Stimulated activated CD8-positive, alpha-beta memory T cell treated with anti-CD3 and anti-CD28 coated beads, Interleukin-15, amount 100 ng/mL, for 24 hours (primary cell): ENCODE measurements at places on chromosomes 1 and 21.

GRCh38 chr1:66557157-66557556 is 23.2 kb downstream of the SGIP1 start:
- no peak for DNase-seq

- DNase-seq, result no peak
Observed at GRCh38 chr1:151145304-151146071, 943 bp downstream of the SEMA6C start.

DNA sequence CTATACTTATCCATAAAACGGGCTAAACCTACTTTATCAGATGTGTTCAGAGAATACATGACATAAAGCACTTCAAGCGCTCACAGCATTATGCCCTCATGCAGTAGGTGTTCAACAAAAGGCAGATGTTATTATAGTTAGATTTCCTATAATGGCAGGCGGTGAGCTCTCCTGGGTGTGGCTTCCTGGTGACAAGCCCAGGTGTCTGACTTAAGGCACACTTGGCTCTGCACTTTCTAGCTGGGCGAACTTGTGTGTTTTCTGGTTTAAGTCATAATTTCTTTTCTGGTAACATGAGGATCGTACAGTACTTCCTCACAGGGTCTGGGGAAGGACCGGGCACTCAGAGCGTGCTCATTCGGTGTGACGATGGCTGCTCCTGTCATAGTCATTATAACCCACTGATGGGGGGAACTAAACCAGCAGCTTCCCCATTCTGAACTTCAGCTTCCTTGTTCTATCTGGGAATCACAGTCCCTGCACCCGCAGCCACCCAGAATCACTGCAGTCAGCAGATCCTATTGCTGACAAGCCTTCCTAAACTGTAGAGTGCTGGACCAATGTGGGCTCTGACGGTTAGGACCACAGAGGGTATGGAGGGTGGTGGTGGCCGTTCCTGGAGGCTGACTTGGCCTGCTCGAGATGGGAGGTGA is 52.8 kb downstream of the IGSF21 start:
- DNase-seq, result no peak

- no peak for DNase-seq
Observed at GRCh38 chr1:14983277-14983676, 170.3 kb upstream of the TMEM51 start.

- DNase-seq, result no peak
Observed at GRCh38 chr1:203695116-203695515, 68.5 kb downstream of the ATP2B4 start.

GRCh38 chr1:91803123-91803522 is 82.8 kb downstream of the TGFBR3 start:
- no peak for DNase-seq

DNA sequence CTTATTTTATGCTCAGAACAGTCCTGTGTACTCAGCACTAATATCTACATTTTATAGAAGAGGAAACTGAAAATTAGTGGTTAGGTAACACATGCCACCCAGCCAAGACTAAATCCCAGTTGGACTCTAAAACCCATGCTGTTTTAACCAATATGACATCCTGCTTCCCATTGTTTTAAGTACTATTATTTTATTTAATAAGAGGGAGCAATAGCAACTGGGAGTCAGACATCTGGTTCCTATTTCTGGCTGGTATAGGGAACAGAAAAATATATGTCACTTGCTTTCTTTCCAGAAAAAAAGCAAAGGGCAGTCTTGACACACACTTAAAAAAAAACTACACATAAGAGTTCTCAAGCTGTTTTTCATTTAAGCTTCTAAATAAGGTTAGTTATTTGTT is 11.9 kb downstream of the KLHL12 start:
- DNase-seq, result no peak

- no peak for DNase-seq
Observed at GRCh38 chr1:218365226-218365999, 20.3 kb downstream of the TGFB2 start.

GRCh38 chr1:221101807-221102605 is 222.8 kb downstream of the HLX start:
- no peak for DNase-seq

DNA sequence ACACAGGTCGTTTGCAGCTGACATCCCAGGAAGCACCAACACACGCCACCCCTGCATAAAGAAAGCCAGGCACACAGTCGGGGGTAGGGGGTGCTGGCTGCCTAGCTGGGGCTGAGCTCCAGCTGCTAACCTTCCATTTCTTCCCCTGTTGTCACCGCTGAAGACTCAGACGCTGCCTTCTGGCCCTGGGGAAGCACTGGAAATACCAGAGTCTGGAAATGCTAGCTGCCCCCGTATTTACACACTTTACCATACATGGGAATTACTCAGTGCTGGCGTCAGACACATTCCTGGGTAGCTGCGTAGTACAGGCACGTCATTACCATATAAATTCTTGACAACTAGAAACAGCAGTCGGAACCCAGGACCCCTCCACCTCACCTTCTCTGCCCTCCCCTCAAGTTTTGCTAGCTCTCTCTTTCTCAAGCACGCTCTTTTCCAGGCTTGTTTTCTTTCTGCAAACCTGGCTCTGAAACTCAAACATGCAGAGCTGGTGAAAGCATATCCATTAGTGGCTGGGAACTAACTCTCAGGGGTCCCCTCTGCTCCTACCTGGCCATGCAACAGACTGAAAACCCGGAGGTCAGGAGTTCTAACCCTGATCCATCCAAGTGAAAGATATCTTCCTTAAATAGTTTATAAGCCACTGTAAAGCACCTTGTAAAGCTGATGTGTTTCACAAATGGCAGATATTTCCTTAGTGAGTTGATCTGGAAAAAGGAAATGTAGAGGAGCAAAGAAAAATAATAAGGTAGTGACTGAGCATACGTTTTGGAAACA is 3.3 kb downstream of the CSRP1 start:
- no peak for DNase-seq

GRCh38 chr1:221631556-221631955 is 110.3 kb downstream of the DUSP10 start:
- no peak for DNase-seq

- no peak for DNase-seq
Observed at GRCh38 chr21:17352996-17353655, 159.7 kb upstream of the CXADR start.

DNA sequence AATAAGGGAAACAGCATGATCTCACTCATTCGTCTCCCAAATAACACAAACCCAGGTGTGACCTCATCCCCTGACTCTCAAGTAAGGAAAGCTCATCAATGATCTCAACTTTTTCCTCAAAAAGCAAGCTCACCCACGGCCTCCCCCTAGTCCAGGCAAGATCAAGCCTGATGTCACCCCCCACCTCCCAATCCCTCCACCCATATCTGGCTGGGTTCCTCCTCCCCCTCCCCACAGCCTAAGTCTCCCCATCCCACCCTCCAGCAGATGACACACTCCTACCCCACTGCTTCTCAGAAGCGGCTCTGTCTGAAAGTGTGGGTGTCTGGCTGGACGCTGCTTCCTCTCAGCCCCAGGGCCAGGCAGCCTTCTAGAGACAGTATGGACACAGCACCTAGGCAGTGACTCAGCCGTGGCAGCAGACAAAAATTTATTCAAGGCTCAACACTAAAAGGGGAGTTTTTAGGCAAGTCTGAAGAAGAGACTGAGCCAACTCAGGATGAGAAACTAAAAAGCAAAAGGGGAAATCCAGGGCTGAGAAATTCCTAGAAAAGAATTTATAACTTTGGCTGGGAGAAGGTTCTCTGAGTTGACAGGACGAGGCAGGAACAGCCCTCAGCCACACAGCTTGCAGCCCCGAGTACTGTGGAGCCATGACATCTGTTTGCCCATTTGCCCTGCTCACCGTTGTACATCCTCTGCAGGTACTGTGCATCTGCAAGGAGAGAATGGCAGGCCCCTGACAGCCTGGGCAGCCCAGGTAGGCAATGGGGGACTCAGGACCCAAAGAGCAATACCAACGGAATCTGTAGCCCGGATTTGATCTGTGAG is 81.6 kb upstream of the LRRC8D start:
- DNase-seq, result no peak
